Thoracic aorta (tissue), 2 donors: ENCODE measurements at places on chromosomes 2 and 18. TPM values are rescaled to one million over a fixed set of nuclear protein-coding genes. Genes with fewer than 3 reads are reported as not detected.

- no peaks in the 10 kb centered on the region for H3K4me1 ChIP-seq
- no peak overlapping the region for H3K27ac ChIP-seq
- H3K4me3 ChIP-seq = peak overlapping the region; percentile 34
- no peaks in the 10 kb centered on the region for H3K36me3 ChIP-seq
Measured at GRCh38 chr18:45482286-45482685, 133.0 kb upstream of the SLC14A2 start.

DNA sequence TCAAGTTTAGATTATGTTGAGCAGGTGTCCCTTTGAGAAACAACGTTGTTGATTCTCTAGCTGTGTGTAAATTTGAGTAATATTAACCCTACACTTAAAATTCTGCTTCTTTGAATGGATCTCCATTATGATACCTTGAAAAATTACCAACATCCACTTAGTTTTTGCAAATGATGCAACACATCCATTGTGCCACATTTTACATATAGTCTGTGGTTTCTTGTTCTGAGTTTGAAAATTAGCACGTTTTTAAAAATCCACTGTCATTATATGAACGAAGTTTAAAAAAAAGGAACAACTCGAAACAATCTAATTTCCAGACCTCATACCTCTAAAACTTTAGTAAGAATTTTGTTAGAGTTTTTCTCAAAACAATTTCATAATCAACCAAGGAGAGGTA, 37.7 kb downstream of the PIK3C3 start:
- H3K36me3 ChIP-seq = peaks cover 26% of the 10 kb centered on the region
- no peak overlapping the region for H3K4me3 ChIP-seq
- H3K27me3 ChIP-seq = no peaks in the 10 kb centered on the region
- no peak overlapping the region for H3K27ac ChIP-seq
- no peak for DNase-seq
- H3K4me1 ChIP-seq = no peaks in the 10 kb centered on the region

DNA sequence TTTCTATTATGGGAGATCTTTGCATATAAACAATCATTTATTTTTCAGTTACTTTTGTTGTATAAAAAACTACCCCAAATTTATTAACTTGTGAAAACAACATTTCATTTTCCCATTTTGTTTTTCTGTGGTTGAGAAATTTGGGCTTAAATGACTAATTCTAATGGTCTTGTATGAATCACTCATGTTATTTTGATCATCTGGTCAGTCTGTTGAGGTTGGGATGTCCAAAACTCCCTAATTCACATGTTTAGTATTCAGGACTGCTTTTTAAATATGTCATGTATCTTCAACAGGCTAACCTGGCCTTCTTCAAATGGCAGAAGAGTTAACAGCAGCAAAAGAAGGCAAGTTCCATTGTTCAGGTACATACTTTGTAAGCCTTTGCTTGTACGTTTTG, 788.1 kb downstream of the TRIB2 start:
- H3K36me3 ChIP-seq = no peaks in the 10 kb centered on the region
- no peaks in the 10 kb centered on the region for H3K27me3 ChIP-seq
- DNase-seq = no peak
- H3K4me3 ChIP-seq = no peak overlapping the region
- no peaks in the 10 kb centered on the region for H3K4me1 ChIP-seq

- no peaks in the 10 kb centered on the region for H3K27me3 ChIP-seq
- DNase-seq = no peak
- H3K4me3 ChIP-seq = no peak overlapping the region
- H3K4me1 ChIP-seq = peaks cover 3% of the 10 kb centered on the region
Measured at GRCh38 chr18:67239826-67240225, 276.7 kb downstream of the DSEL start.

DNA sequence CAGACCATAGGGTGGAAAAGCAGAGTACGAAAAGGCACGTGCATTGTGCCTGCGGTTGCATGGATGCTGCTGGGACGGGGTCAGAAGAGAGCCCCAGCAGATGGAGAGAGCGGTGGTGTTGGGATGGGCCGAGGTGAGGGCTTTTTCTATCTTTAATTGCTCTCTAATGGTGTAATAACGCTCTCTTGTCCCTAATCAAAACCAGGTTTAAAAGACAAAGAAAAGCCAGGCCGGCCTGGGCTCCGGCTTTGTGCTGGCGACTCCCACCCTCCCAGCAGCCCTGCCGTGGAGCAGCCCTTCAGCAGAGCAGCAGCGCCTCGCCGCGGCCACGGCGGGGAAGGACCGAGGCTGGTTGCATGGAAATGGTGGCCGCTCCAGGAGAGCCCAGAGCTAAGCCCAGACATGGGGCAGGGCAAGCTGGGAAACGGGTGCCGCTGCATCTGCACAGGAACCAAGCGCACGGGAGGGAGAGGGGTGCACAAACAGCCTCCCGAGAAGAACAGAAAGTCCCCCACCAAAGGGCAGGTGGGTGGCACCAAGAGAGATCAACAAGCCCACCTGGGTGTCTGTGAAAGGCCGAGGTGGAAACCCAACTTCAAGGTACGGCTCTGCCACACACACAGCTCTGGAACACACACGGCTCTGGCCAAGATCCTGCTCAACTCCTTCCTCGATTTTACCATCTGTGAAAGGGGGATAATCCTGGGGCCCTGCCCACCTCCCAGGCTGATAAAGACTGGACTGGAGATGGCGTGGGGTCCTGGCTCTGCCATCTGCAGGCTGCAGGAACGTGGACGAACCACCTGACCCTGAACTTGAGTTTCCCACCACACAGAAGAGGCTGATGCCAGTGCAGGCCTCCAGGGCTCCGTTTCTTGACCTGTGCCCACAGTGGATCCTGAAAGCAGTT, 15.0 kb downstream of the HS1BP3 start:
- H3K27ac ChIP-seq = peak overlapping the region; percentile 99
- no peaks in the 10 kb centered on the region for H3K27me3 ChIP-seq
- H3K4me1 ChIP-seq = peaks cover 75% of the 10 kb centered on the region
- H3K4me3 ChIP-seq = peak overlapping the region; percentile 27
- peaks cover 15% of the 10 kb centered on the region for H3K36me3 ChIP-seq

DNA sequence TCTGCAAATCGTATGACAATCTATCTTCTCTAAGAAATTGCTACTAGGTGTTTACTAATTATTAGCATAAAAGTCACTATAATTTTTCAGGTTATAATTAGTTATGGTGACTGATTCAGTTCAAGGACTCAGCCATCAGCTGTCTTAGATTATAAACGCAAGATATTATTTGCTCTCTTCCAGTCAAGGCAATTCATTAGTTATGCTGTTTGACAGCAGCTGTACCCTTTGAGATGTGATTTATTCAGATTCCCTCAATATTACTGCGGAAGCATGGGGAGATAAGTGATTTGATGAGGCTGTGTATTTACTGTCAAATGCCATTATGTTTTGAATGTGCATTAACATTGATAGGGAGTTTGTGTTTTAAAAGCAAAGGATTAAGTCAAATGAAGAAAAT, 558.9 kb upstream of the FSIP2 start:
- no peaks in the 10 kb centered on the region for H3K4me1 ChIP-seq
- H3K27ac ChIP-seq = no peak overlapping the region
- H3K27me3 ChIP-seq = no peaks in the 10 kb centered on the region
- no peaks in the 10 kb centered on the region for H3K36me3 ChIP-seq
- DNase-seq = no peak

- no peak for DNase-seq
- H3K27me3 ChIP-seq = no peaks in the 10 kb centered on the region
- H3K4me1 ChIP-seq = peaks cover 25% of the 10 kb centered on the region
- H3K27ac ChIP-seq = peak overlapping the region; percentile 85
- peak overlapping the region; percentile 91 for H3K4me3 ChIP-seq
Measured at GRCh38 chr2:219207134-219207883, 727 bp downstream of the ZFAND2B start.

Gene CNTNAP5
- not detected for total RNA-seq

Gene TXNDC2
- 0.35 TPM for total RNA-seq

Gene LIMS4
- 66.8 TPM for total RNA-seq

Gene AKAIN1
- total RNA-seq = not detected

Gene CABYR
- total RNA-seq = 1.8 TPM

Gene CYP27C1
- 0.35 TPM for total RNA-seq

Gene CYP26B1
- total RNA-seq = 6.0 TPM

Gene CNDP1
- not detected for total RNA-seq
